ENCODE measurements at places on chromosomes 5 and 9.

GRCh38 chr5:139577689-139578290, 16.7 kb downstream of the UBE2D2 start:
- no peak for DNase-seq

DNA sequence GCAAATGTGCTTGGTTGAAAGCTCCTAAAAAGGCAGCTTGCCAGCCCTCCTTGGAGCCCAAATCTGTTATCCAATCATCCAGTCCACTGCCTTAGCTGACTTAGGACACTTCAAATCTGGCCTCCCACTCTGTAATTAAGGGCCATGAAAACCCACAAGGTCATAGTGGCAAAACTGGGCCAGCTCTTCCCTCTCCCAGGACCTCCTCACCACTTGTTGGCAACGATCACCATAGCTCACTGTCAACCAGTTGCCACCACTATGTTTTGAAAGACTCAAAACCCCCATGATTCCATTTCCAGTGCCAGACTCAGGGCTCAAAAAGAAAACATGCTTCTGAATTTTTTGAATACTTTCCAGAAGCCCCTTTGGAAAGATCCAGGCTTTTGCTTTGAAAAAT, 107.5 kb downstream of the NREP start:
- DNase-seq: no peak

DNA sequence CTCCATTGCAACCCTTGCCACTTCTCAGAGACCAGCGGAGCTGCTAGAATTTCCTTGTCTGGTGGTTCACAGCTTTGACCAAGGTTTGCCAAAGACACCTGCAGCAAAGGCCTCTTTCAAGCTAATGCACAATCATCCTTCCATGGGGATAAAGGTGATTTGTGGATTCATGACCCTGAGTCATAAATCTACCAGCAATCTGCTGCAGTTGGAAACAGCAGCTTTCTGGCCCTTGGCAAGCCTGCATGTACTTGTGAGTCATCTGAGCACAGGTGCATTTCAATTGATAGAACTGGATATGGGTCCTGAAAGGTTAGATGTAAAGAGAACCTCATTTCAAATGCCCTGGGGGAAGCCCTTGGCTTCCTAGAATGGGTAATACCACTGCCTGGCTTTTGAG, 21.6 kb upstream of the TCF7 start:
- no peak for DNase-seq

DNA sequence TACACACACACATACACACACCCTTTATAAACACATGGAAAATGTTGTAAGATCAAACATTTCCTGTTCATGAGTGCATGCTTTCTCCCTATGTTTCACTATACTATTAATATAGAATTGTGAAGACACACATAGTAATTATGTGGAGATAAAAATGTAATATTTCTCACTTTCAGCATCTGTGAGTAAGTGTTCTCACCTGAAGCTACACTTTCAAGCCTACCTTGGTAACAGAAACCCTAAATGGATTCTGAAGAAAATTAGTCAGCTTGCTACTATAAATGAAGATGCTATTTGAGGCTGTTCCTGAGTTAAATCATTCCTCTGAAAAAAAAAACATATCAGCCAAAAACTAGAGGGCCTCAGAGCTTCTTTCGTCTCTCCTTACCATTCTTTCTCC, 81.1 kb upstream of the GNA14 start:
- DNase-seq: no peak

DNA sequence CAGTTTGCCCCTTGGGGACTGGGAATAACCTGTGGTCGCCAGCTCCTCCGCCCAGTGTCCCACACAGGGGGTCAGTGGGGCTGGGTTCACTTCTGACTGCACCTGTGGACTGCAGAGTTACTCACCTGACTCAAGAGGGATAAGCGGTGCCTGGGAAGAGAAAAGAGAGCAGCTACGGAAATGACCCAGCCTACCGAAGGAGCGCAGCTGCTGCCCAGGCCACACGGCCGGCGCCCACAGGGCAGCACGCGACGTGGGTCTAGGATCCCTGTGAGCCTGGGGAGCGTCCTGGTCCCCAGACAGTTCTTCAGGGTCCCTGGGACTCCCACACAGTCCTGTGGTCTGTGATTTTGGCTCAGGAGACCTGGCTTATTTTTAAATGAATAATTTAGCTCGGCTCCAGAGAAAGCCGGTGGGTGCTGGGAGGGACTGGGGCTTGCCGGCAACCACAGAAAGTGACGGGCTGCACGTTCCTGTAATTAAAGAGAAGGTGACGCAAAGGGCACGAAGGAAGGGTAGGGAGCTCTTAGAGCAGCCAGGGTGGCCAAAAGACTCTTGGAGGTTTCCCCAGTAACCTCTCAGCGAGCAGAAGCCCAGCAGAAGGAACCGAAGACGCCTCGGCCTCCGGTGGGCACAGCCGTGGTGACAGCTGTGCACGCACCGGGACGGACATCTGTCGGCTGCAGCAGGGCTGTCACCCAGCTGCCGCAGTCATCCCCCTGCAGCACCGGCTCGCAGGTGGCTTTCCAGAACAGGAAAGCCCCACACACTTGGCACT, 97.5 kb upstream of the FCN2 start:
- no peak for DNase-seq

DNA sequence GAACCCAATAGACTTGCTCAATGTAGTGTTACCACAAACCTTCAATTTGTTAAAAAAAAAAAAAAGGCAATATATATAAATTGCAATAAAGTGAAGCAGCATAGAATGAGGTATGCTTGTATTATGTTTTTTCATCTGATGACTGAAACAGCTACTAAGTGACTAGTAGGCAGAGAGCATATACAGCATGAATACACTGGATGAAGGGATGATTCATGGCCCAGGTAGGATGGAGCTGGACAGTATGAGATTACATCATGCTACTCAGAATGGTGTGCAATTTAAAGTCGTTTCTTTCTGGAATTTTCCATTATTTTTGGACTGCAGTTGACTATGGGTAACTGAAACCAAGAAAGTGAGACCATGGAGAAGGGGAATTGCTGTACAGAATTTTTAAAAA, 161.2 kb downstream of the GNA14 start:
- DNase-seq: no peak

DNA sequence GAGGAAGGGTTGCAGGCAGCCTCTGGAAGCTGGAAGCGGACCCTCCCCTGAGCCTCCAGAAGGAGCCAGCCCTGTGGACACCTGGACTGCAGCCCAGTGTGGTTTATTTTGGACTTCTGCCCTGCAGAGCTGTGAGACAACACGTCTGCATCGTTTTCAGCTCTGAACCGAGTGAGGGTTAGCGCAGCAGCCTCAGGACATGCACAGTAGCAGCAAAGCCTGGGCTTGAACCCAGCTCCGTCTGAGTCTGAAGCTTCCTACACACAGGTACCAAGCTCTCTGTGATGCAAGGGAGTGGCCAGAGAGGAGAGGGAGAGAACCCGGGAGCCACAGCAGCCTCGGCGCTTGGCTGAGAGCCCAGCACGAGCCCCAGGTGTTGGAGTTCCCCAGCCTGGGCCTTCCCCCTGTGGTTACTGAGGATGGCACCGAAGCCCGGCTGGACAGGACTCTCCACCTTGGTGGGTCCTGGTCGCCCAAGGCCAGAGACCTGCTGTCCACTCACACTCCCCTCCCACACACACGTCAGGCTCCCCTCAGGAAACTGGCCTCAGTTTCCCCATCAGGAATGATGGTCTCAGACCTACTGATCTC, 128.2 kb downstream of the OLFM1 start:
- DNase-seq: no peak

DNA sequence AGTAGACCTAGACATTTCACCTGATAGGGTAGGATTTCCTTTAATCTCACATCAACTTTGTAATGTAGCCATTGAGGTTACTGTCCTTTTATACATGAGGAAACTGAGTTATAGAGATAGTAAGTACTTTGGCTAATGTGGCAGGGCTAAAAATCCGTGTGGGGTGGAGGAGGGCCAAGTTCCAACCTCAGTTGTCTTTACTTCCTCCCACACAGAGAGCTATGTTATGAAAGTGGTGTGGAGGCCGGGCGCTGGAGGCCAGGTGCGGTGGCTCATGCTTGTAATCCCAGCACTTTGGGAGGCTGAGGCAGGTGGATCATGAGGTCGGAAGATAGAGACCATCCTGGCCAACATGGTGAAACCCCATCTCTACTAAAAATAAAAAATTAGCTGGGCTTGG, 173.3 kb downstream of the PALM2AKAP2 start:
- DNase-seq: no peak

DNA sequence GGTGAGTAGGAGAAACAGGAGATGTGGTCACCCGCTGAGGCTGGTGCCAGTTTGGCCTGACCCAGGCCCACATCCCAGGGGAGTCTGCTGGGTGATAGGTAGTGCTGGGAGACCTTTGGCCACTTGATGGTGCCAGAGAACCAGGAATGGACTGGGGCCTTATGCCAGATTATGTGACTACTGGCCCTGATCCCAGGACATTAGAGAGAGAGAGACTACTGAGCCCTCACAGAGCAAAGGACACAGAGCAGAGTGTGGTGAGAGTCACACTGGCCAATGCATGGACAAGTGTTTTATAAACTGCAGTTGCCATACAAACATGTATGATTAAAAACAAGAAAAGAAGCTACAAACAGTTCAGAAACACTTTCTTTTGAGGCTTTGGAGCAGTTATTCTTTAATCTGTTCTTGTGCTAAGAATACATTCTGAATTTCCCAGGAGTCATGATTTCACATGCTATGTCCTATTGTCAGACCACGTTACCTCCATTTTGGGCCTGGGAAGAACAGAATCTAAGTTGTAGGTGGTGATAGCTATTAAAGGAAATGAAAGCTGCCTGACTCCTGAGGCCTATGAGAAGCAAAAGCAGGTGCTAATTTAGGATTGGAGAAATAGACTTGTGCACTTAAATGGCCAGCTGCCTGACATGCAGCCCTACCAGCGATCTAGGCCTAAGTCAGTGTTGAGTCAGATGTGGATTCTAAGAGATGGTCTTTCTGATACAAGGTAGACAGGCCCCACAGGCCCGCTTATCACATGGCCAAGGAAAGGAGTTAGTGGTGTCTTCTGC, 32.6 kb upstream of the TMOD1 start:
- peak; percentile 2 for DNase-seq

- no peak for DNase-seq
These were observed 14.1 kb upstream of the PTGR1 start for GRCh38 chr9:111613436-111614040.

DNA sequence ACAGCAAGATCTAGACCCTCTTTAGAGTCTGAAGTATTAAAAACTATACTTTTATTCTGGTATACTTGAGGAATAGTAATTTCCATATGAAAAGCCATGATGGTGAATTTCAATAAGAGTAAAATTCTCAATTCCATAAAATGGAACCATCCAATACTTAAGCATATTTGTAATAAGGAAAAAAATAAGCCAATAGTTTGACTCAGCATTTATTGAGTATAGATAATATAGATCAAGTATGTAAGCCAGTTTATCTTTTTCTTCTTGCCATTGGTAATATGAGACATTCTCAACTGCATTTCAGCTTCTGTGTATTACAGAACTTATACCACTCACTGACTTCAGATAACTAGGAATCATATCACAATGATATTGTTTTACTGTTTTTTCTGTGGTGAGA, 361.0 kb downstream of the SLCO4C1 start:
- no peak for DNase-seq

- DNase-seq: no peak
These were observed 97.9 kb upstream of the LPAR1 start for GRCh38 chr9:111136180-111136579.

DNA sequence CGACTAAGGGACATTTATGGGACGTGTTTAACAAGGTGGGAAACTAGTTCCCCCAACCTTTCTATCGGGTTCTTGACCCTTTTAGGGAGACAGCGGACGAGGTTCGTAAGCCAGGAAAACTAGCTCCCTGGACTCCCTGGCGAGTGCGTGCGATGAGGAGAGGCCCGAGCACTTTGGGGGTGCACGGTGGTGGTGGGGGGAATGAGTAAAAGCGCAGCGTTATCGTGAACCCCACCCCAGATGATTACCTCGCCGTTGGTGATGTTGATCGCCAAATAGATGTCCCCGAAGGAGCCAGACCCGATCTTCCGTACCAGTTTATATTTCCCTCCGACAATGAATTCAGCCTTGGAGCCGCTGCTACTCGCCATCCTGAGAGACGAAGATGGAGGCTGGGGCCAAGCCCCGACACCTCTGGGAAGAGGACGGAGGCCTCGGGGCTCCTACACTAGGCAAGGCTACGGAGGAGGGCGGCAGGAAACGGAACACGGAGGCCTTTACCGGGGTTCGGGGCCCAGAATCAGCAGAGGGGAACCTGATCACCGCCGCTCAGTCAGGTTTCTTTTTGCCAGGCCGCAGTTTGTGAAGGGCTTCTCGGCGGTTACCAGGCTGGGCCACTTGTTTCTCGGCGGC, 529 bp downstream of the CSNK1A1 start:
- no peak for DNase-seq

DNA sequence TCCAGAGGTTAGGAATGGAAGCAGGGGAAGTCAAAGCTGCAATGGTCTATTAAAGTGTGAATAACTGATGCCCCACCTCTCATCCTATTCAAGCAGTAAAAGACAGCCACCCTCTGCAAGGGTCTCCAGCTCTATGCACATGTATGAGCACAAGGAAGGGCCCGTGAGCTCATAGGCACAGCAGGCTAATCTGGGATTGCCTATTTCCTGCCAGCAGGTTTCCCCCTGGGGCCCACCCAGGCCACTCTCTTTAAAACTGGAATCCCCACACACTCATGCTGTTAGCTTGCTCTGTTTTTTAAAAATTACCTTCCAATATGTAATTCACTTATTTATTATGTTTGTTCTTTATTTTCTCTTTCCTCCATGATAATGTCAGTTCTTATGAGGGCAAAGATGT, 48.7 kb upstream of the ZNF366 start:
- DNase-seq: no peak
